ENCODE measurements at places on chromosomes 3 and 15.

GRCh38 chr3:147925272-147925671 lies 516.1 kb downstream of the ZIC1 start:
- DNase-seq: no peak

DNA sequence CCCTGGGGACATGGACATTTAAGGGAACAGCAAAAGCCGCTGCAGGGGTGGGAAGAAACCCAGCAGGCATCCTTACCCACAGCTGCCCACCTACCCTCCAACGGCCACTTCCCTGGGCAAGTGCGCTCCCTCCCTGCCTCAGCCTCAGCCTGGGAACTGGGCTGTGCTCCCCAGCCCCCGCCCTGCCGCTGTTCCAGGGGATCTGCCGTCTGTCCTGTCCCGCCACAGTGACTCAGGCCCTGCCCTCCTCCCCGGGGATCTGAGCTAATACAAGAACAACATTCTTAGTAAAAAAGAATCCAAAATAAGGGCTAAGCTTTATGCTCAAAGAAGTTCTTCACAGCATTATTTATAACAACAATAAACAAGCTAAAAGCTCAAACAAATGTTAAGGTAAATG lies 7.4 kb upstream of the IQSEC1 start:
- DNase-seq: no peak

GRCh38 chr15:57421551-57421950 lies 45.2 kb downstream of the CGNL1 start:
- no peak for DNase-seq

DNA sequence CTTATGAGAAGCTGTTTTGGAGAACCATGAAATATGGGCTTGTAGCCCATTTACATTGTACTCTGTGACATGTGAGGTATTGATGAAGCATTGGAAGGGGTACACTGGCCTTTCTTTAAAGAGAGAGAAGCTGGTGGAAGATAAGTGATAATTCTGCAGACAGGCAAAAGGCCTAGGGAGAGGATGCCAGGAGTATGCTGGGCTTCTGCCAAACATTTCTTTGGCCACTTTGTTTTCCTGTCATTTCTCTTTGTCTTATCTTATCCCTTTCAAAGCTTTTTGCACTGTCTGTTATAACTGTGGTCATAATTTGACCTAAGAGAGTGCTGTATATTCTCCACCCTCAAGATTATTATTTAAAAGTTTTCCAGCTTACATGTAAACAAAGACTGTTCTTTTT lies 109.6 kb upstream of the SEMA6D start:
- no peak for DNase-seq

DNA sequence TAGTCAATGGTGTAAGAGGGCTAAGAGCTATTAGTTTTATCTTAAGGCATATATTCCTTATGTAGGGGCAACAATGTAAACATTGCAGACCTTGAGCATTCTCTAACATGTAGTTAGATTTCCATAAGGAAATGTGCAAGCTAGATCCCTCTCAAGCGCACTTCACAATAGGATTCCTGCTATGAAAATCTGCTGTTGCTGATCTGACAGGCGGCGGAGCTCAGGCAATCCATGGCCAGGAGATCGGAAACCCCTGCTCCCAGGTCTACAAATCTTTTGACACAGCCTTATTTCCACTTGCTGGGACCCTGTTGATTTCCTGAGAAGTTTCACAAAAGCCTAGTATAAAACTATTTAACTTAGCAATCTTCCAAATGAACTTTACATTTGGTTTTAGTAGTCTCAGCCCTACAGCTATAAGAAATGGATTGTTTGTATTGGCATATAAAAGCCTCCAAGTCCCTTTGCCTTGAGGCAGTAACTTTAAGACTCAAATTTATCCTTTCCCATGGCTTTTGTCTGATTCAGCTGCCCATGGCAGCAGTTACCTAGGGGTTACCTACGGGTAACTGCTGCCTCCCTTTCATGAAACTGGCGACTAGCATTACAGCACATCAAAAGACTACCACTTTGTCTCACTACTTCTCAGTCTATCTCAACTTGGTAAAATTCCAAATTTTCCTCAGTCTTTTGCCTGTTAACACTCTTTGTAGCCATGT lies 22.7 kb downstream of the TRA2B start:
- DNase-seq: no peak

- DNase-seq: no peak
Measured at GRCh38 chr3:77795013-77795412, 755.1 kb downstream of the ROBO2 start.

DNA sequence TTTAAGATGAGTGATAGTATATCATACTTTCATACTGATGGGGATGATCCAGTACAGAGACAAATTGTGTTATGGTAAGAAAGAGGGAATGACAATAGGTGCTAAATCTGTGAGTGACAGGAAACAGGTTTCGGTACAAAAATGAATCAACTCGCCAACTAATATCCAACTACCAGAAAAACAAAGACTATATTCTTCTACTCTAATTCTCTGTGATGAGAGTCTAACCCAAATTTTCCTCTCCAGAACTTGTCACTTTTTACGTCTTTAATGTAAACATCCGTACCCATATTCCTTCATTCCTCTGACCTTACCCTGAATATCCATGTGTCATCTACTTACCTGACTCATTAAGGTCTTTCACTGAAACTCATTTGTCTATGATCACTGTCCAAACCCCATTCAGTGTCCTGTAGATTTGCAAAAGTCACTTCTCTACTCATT lies 39.6 kb downstream of the SCAPER start:
- DNase-seq: no peak

DNA sequence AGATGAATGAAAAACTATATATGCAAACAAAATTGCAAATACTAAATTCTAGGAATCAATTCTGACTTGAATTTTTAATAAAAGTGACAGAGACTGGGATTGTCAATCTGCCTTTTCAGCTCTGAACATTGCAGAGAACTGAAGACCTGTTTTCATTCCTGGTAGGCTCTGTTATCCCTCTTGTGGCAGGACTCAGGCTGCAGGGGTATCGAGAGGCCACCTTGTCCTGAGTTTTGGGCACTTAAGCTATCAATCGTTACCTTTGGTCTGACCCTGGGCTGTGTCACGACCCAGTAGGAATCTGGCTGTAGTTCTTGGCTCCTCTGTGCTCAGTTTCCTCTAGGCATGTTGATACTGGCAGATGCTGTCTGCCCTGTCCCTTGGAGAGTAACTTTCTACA lies 238.0 kb downstream of the CACNA2D3 start:
- DNase-seq: no peak

- DNase-seq: no peak
Measured at GRCh38 chr3:8550611-8551010, 49.0 kb downstream of the LMCD1 start.

GRCh38 chr15:41291065-41291631 lies 41.2 kb downstream of the OIP5 start:
- no peak for DNase-seq

DNA sequence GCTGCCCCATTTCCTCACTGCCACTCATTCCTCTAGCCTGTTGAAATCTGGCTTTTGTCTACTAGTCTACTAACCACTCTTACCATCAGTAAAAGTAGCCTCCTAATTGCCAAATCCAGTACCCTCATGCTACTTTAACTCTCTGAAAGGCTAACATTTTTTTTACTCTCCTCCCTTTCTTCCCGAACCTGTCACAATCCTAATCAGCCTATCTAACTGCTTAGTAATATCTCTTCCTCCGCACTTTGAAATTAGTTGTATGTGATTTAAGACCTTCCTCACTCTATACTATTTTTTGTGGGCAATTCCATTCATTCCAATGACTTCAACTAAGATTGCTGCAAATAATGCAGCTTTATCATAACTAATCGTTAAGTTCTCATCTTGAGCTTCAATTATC lies 3.7 kb downstream of the SENP7 start:
- DNase-seq: no peak

GRCh38 chr15:65791335-65792137 lies 557 bp downstream of the DENND4A start:
- peak; percentile 48 for DNase-seq

- no peak for DNase-seq
Measured at GRCh38 chr15:30896211-30896606, 7.5 kb upstream of the FAN1 start.

DNA sequence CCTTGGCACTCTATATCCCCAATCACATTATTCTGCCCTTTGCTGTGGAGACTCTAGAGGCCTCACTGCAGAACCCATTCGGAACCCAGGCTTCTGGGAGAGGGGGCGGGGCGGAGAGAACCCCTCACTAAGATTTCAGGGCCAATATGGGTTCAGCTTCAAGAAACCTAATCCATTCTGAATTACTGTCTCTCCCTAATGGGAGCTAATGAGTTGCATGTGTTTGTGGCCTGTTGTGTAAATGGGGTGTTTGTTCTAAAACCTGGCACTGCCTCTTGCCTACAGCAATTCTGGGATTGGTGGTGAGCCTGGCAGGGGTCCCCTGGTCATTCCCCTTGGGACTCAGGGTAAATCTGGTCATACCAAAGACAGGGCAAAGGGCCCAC lies 605 bp upstream of the RASL12 start:
- DNase-seq: no peak

- no peak for DNase-seq
Measured at GRCh38 chr3:180762866-180763265, 83.6 kb upstream of the CCDC39 start.

DNA sequence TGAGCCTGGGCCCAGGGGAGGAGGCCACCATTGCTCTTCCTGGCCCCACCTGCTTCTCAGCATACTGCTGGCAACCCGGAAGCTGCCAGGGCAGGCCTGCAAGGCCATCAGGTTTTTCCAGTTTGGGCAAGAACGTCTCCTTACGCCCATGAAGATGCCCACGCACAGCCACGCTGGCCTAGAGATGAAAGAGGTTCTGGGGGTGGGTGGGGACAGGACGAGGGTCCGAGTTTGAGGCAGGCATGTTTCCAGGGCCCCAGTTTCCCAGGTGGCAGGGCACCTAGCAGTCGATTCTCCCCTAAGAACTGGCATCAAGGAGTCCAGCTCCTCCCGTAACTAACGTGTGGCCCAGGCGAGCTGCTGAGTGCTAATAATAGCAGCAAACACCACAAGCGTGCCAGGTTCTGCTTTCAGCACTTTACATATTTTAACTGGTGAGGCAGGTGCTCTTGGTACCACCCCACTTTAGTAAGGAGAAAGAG lies 45.8 kb downstream of the ZNF710 start:
- no peak for DNase-seq

GRCh38 chr15:35777061-35777460 lies 231.1 kb upstream of the DPH6 start:
- DNase-seq: no peak

DNA sequence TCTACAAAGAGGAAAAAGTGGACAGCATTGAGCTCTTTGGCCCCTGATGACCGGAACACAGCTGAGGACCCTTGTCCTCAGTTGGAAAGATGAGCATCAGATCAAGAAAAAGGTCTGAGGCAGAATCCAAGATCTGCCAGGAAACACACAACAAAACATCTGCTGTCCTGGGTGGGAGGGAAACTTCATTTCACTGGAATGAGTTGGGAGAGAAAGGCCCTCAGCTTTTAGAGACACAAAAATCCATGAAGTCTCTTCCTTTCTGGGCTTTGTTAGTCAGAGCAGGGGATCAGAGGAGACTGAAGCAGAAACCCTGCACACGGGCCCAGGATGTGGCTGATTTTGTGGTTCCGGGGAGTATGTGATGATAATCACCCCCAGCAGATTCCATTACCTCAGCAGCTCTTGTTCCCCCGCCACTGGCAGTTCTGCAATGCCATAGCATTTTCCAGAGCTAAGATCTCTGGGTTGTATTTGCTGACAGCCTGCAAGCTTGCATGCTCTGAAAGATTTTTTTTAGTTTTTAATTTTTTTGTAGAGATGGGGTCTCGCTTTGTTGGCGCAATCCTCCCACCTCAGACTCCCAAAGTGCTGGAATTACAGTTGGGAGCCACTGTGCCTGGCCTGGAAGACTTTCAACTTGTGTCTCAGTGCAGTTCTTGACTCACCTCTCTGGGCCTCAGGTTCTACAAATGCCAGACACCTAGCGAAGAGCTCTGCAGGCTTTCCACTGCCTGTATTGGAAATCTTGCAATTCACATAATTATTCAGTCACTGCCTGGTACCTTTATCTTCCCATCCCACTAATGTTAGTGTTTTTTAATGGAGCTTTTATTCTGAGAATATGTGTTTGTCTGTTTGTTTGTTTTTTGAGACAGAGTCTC lies 5.8 kb upstream of the TATDN2 start:
- peak; percentile 33 for DNase-seq

- no peak for DNase-seq
Measured at GRCh38 chr15:101237251-101237650, 14.6 kb downstream of the CHSY1 start.

Data from T-helper 17 cell (primary cell).